PC-3 (cell line): ENCODE measurements at places on chromosomes 1 and 21. TPM values are rescaled to one million over a fixed set of nuclear protein-coding genes. Genes with fewer than 3 reads are reported as not detected.

FAM72A gene
- total RNA-seq, result 18.6 and 20.2 TPM in 2 replicates

CYP4B1 gene
- total RNA-seq, result not detected in 2 replicates

KRTAP21-1 gene
- not detected in 2 replicates for total RNA-seq

TCHH gene
- not detected in 2 replicates for total RNA-seq

UTS2 gene
- not detected in 2 replicates for total RNA-seq

OR2L8 gene
- not detected in 2 replicates for total RNA-seq

GRCh38 chr1:149929856-149930255 lies 2.3 kb upstream of the SF3B4 start:
- DNase-seq, result no peak
- peaks cover 41% of the 10 kb centered on the region for H3K4me1 ChIP-seq
- peaks cover 23% of the 10 kb centered on the region for H3K36me3 ChIP-seq
- H3K27me3 ChIP-seq, result no peaks in the 10 kb centered on the region
- no peak overlapping the region for H3K4me3 ChIP-seq

- H3K4me1 ChIP-seq, result no peaks in the 10 kb centered on the region; the same call in 1 of the 2 replicates
- H3K4me3 ChIP-seq, result no peak overlapping the region
- peaks cover 8% of the 10 kb centered on the region for H3K36me3 ChIP-seq
- no peaks in the 10 kb centered on the region for H3K27me3 ChIP-seq
Observed at GRCh38 chr1:93766451-93766850, 84.8 kb upstream of the BCAR3 start.

- H3K36me3 ChIP-seq, result no peaks in the 10 kb centered on the region
- 0 out of 2 replicates have a peak, but pooled peaks cover 5% of the 10 kb centered on the region for H3K27me3 ChIP-seq
- no peaks in the 10 kb centered on the region for H3K4me1 ChIP-seq
- no peak overlapping the region for H3K4me3 ChIP-seq
Observed at GRCh38 chr1:103348136-103348535, 177.4 kb upstream of the RNPC3 start.

GRCh38 chr1:145891587-145892485 lies 6.2 kb upstream of the ANKRD35 start:
- H3K27me3 ChIP-seq, result no peaks in the 10 kb centered on the region
- peak overlapping the region; percentile 95 for H3K27ac ChIP-seq
- peaks cover 44% of the 10 kb centered on the region for H3K4me1 ChIP-seq
- H3K4me3 ChIP-seq, result peak overlapping the region; percentile 50
- H3K36me3 ChIP-seq, result no peaks in the 10 kb centered on the region

DNA sequence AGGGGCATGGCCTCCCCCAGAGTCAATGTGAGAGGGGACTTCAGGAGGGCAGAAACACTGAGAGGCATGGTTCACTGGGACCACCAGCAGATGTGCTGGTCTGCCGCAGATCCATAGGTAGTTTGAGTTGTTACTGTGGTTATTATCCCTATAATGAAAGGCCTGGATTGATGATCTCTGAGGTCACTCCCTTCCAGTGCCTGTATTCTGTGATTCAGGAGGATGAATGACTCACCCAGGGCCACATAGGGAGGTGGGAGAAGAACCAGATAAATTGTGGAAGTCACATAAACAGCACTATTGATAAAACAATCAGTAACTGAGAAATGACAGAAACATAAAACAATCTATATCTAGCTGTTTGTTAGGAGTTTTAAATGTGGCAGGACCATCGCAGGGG lies 22.7 kb upstream of the ACTL8 start:
- DNase-seq, result peak; percentile 42
- no peaks in the 10 kb centered on the region; the same call in 1 of the 2 replicates for H3K27me3 ChIP-seq
- no peaks in the 10 kb centered on the region for H3K4me1 ChIP-seq
- H3K36me3 ChIP-seq, result no peaks in the 10 kb centered on the region

DNA sequence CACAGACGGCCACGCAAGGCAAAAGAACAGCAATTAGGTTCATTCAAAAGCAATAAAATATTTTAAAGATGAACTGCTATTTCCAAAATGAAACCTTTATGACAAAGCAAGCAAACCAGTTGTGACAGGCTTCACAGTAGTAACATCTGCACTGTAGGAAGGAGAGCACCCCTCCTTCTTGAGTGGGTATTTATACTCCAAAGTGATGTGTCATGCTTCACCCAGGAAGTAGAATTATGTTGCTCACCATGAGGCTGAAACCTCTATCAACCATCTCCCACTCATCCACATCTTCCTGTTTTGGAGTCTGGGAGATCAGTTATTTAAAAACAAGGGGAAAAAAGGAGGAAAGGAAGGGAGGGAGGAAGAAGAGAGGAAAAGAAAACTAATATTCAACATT lies 885 bp downstream of the OR2T10 start:
- H3K4me3 ChIP-seq, result no peak overlapping the region
- H3K4me1 ChIP-seq, result peaks cover 5% of the 10 kb centered on the region
- H3K27ac ChIP-seq, result no peak overlapping the region
- H3K27me3 ChIP-seq, result no peaks in the 10 kb centered on the region

- peaks cover 36% of the 10 kb centered on the region for H3K4me1 ChIP-seq
- no peaks in the 10 kb centered on the region for H3K27me3 ChIP-seq
- H3K36me3 ChIP-seq, result no peaks in the 10 kb centered on the region
Observed at GRCh38 chr1:17201201-17202021, 3.5 kb upstream of the PADI1 start.

DNA sequence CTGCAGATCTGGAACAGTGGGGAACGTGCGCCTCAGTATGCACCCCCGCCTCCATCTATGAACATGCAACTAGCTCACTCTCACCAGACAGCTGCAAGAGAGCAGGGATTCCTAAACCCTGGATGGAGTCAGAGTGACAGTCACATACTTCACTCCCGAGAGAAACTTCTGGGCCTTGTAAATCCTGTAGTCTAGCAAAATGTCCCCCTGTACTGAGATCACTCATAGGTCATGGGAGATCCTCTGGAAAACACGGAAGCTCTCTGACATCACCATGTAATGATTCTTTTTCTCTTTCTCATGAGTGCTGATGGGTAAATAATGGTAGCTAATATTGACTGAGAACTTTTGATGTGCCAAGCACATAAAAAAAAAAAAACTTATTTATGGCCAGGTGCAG lies 23.4 kb upstream of the TARDBP start:
- no peaks in the 10 kb centered on the region for H3K4me1 ChIP-seq
- DNase-seq, result no peak
- H3K4me3 ChIP-seq, result no peak overlapping the region
- peaks cover 4% of the 10 kb centered on the region; the same call in 1 of the 2 replicates for H3K27me3 ChIP-seq
- H3K36me3 ChIP-seq, result no peaks in the 10 kb centered on the region

DNA sequence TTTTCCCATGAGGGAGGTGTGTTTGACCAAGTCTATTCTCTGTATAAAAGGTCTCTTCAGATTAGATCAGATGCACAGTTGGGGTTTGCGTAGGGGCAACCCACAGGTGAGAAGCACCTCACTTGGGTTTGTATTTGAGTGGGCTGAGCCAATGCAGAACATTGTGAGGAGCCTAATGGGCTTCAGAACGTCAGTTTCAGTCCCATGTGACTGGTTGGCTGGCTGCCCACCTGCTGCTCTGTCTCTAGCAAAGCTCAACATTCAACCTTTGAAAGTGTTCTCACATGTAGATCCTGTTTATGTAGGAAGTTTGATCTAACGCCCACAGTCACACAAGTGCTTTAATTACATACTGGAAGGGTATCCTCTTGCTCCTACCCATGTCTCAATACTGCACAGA lies 105.5 kb downstream of the FASLG start:
- no peaks in the 10 kb centered on the region for H3K27me3 ChIP-seq
- H3K27ac ChIP-seq, result no peak overlapping the region
- peaks cover 10% of the 10 kb centered on the region for H3K4me1 ChIP-seq
- no peak overlapping the region for H3K4me3 ChIP-seq
- DNase-seq, result no peak
- no peaks in the 10 kb centered on the region for H3K36me3 ChIP-seq

- H3K36me3 ChIP-seq, result peaks cover 22% of the 10 kb centered on the region
- no peak overlapping the region for H3K27ac ChIP-seq
- no peaks in the 10 kb centered on the region for H3K27me3 ChIP-seq
- H3K4me3 ChIP-seq, result no peak overlapping the region
Observed at GRCh38 chr1:6334261-6334993, 59.1 kb downstream of the ACOT7 start.

DNA sequence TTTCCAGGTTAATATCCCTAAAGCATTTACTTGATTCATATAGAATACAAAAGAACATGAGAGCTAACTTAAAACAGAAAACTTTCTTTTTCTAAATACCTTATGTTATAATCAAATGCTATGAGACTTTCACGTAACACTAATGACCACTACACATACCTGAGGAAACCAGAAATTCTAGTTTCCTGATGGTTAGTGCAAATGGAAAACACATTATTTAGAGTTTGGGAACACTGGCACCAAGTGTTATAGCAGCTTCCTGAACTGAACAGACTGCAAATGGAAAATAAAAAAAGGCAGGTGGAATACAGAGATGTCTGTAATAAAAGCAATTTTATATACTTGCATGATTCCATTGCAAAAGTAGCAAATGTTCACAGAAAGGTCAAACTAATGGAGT lies 15.5 kb downstream of the PAXBP1 start:
- peaks cover 7% of the 10 kb centered on the region for H3K4me1 ChIP-seq
- DNase-seq, result peak; percentile 27
- H3K27ac ChIP-seq, result no peak overlapping the region
- H3K4me3 ChIP-seq, result no peak overlapping the region

GRCh38 chr1:54223441-54224202 lies 23.7 kb downstream of the MRPL37 start:
- peaks cover 7% of the 10 kb centered on the region; the same call in 1 of the 2 replicates for H3K36me3 ChIP-seq
- no peak overlapping the region for H3K4me3 ChIP-seq
- no peak overlapping the region for H3K27ac ChIP-seq
- no peaks in the 10 kb centered on the region for H3K27me3 ChIP-seq
- peaks cover 5% of the 10 kb centered on the region; the same call in 1 of the 2 replicates for H3K4me1 ChIP-seq

DNA sequence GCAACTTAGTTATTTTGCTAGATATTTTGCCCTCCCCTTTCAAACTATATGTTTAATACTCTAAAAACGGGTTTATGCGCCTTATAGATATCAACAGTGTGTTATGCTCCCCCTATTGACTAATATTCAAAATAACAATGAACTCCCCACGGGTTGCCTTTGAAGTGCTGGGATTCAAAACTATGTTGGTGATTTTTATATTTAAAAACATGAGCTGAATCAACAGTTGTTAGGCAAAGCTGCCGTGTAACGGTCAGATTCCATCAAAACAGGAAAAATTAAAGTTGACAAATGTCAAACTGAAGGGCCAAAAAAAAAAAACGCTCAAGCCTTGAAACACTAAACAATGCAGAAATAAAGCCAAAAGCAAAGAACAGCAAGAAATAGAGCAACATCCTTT lies 2.5 kb downstream of the TGFBR3 start:
- no peaks in the 10 kb centered on the region for H3K27me3 ChIP-seq
- peak overlapping the region; percentile 28; the same call in 1 of the 2 replicates for H3K4me3 ChIP-seq
- no peaks in the 10 kb centered on the region for H3K36me3 ChIP-seq
- peaks cover 20% of the 10 kb centered on the region for H3K4me1 ChIP-seq

DNA sequence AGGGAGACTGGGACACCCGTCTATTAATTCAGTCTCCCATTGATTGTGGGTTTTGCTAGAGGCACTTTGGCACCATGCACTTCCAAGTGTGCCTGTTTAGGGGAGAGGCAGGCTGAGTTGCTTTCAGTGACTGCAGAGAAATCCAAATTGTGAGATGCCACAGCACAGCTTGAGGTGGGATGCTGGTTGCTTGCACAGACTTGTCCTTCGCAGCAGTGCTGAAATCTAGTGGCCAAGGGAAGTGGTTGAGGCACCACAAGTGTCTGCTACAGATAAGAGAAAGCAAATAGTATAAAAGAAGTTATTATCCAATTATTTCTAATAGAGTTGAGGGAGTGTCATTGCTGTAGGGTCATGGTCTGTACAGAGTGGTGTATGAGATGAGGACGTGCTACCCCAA lies 40.0 kb upstream of the APP start:
- H3K4me3 ChIP-seq, result no peak overlapping the region
- DNase-seq, result no peak
- no peaks in the 10 kb centered on the region for H3K27me3 ChIP-seq
- H3K36me3 ChIP-seq, result no peaks in the 10 kb centered on the region
- no peak overlapping the region for H3K27ac ChIP-seq

DNA sequence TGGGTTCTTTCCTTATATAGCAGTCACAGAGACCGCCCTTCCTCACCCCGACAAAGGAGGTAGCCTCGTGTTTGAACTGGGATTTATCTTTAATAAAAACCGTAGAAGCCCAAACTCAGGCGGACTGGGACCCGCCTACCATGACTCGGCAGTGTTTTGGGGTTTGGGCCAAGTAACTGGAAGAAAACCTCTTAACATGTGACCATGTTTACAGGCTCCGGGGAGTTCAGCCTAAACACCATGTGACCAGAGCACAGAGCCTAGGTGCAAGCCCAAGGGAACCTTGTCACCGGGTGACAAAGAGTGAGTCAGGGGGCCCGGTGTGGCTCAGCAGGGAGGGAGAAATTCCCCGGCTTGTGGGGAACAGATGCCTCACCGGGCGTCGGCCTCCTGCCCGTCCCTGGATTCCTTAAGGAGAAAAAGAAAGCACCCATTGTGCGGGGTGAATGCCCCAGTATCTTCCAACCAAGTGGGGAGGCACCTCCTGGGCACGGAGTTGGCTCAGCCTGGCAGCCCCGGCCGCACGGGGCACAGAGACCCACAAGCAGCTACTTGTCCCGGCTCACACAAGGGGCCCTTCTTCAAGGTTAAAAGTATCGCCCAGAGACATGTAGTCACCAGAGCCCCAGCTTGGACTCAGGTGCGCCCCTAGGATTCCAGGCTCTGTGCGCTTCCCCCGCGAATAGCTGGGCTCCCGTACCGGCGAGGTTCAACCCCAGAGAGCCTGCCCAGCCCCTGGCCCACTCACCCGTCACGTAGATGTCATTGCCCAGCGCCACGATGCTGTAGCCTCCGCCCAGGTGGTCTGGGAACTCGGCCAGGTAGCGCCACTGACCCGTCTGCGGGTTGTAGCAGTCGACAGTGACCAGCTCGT lies 1.4 kb downstream of the KLHL21 start:
- H3K27me3 ChIP-seq, result no peaks in the 10 kb centered on the region
- peak overlapping the region; percentile 93 for H3K27ac ChIP-seq
- peaks cover 23% of the 10 kb centered on the region for H3K36me3 ChIP-seq
- peak; percentile 100 for DNase-seq
- H3K4me3 ChIP-seq, result peak overlapping the region; percentile 86

- peaks cover 14% of the 10 kb centered on the region for H3K4me1 ChIP-seq
- H3K27ac ChIP-seq, result no peak overlapping the region
- no peaks in the 10 kb centered on the region for H3K27me3 ChIP-seq
- DNase-seq, result peak; percentile 79
Observed at GRCh38 chr1:214983126-214983869, 99.2 kb upstream of the KCNK2 start.

DNA sequence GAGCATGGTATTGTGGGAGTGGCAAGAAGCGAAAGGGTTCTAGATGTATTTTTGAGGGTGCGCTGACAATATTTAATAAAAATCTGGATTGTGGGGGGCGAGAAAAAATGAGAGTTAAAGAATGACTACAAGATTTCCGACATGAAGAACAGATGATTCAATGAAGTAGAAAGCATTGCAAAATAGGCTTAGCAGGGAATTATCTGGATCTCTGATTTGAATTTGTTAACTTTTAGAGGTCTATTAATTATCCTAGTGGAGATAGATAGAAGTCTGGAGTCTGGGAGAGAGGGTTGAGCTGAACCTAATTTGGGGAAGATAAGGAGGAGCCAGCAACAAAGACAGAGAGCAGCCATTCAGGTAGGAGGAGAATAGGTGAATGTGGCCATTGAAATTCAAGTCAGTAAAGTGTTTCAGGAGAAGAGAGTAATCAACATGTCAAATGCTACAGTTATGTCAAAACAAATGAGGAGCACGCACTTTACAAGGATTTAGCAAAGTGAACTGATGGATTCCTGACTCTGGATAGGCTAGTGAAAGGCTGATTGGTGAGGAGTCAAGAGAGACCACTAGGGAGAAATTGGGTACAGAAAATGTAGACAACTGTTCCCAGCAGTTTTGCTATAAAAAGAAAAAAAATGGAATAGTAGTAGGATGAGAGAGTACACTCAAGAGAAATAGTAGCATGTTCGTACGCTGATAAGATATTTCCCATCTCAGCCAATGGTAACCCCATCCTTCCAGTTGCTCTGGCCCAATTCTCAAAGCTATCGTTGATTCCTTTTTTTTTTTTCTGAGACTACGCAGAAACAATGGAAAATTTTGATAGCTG lies 393.2 kb upstream of the CXADR start:
- H3K4me3 ChIP-seq, result no peak overlapping the region
- no peaks in the 10 kb centered on the region for H3K4me1 ChIP-seq
- no peak overlapping the region for H3K27ac ChIP-seq
- H3K27me3 ChIP-seq, result no peaks in the 10 kb centered on the region
- no peaks in the 10 kb centered on the region for H3K36me3 ChIP-seq
